Caudate nucleus (tissue), 63 donors: ENCODE measurements at places on chromosomes 1 and 21.

GRCh38 chr1:148353461-148354283 is 129.4 kb downstream of the PPIAL4G start:
- DNase-seq: no peak

DNA sequence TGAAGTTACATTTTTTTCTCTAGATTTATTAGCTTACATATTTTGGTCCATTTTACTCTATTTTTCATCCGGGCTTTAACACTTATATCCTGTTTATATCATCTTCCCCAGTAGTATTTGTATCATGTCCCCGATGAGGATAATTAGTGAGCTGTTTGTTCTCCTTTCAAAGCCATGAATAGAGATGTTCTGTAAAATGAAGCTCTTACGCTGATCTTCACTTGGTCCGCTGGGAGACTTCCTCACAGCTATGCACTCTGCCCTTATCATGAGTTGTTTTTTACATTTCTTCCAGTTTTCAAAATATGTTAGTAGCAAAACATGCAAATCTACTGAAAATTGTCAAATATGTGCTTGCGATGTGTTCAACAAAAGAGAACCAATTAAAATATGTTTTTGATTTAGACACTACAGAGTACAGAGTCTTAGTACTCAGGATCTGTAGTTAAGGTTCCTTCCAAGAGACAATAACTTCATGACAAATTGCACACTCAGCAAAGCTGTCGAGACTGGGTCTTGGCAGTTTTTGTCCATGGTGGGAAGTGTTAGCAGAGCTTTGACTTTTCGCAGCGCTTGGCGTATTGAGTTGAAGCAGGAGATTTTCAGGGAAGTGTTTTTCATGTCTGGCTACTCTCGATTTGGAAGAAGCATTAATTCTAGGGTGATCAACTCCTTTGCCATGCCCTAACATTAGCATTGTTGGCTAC is 292.0 kb upstream of the ADAMTS5 start:
- no peak for DNase-seq

- DNase-seq: no peak
These were observed 998.6 kb upstream of the B3GALT2 start for GRCh38 chr1:194184974-194185373.

- DNase-seq: no peak
These were observed 86.2 kb downstream of the NGF start for GRCh38 chr1:115251856-115252255.

- no peak for DNase-seq
These were observed 98.1 kb downstream of the TM2D1 start for GRCh38 chr1:61626816-61627215.
